Cardiac septum (tissue), 1 donor: ENCODE measurements at places on chromosomes 1 and 21. TPM values are rescaled to one million over a fixed set of nuclear protein-coding genes. Genes with fewer than 3 reads are reported as not detected.

DNA sequence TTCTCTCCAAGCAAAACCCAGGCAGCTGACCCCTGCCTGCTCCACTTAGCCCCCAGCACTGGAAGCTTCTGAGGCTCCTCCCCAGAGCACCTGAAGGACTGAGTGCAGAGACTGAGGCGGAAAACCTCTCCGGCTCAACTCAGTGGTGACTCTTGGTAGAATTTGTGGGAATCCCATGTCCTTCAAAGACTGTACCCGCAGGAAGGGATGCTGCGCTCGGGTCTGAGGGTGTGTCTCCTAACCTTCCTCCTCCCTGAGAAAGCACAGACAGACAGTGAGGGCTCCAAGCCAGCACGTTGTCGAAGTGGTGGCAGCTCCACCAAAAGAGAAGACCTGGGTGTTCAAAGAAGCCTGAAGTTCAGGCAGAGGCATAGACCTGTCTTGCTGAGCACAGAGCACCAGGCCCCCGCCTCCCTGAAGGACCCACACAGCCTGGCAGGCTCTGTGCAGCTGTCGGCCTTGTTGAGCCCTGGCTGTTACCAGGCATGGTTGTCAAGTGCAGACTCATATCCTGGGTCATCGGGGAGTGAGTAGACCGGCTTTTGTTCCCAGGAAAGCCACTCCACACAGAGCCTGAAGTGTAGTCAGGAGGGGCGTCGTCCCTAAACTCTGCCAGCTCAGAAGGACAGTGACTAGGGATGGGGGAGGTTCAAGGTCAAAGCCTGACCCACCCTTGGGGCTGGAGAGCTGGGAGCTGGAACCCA, 36.7 kb downstream of the CSMD2 start:
- DNase-seq = no peak

- DNase-seq = peak; percentile 53
Measured at GRCh38 chr21:46181953-46182547, 2.2 kb downstream of the SPATC1L start.

DNA sequence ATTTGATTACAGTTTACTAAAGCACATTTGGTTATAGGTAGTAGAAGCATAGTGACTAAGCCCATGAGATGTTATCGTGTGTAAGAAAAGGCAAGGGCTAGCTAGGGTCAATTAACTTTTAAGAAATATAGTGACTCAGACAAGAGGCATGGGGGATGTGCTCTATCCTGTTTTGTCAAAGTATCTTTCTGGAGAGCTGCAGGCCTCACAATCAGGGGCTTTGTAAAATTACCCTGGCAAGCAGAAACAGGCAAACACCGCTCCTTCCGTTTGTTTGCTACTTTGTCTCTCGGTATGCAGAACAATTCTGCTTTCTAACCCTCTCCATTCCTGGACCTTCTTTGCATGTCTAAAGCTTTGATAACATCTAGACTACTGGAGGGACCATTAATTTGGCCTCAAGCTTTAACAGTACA, 26.1 kb upstream of the ZNF697 start:
- no peak for DNase-seq

RUNX3 gene
- total RNA-seq = 0.51 TPM

DNA sequence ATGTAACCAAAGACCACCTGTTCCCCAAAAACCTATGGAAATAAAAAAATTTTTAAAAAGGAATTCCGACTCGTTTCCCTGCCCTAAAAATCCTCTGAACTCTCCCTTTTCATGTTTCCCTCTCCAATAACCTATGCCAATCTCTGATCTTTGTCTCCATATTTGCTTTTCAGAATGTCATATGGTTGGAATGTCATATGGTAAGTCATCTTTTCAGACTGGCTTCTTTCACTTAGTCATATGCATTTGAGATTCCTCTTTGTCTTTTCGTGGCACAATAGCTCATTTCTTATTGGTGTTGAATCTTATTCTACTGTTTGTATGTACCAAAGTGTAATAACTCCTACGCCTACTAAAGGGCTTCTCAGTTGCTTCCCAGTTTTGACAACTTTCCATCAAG, 117.5 kb downstream of the BACH1 start:
- DNase-seq = no peak

GRCh38 chr1:204705888-204706837, 20.6 kb upstream of the LRRN2 start:
- DNase-seq = no peak
